ENCODE measurements at places on chromosomes 5 and 9. TPM values are rescaled to one million over a fixed set of nuclear protein-coding genes. Genes with fewer than 3 reads are reported as not detected.

Gene ARL14EPL
- total RNA-seq = not detected

Gene TEK
- total RNA-seq = 4.0 TPM

Gene SLC6A7
- not detected for total RNA-seq

Gene PALM2AKAP2
- 3.5 TPM for total RNA-seq

GRCh38 chr5:179311091-179311470, 34.2 kb downstream of the ADAMTS2 start:
- no peak overlapping the region for H3K27ac ChIP-seq
- H3K36me3 ChIP-seq = no peaks in the 10 kb centered on the region
- no peaks in the 10 kb centered on the region for H3K27me3 ChIP-seq
- H3K4me3 ChIP-seq = no peak overlapping the region
- H3K4me1 ChIP-seq = peaks cover 3% of the 10 kb centered on the region
- peak; percentile 21 for DNase-seq

- H3K27me3 ChIP-seq = no peaks in the 10 kb centered on the region
- DNase-seq = no peak
- no peak overlapping the region for H3K4me3 ChIP-seq
- H3K27ac ChIP-seq = no peak overlapping the region
- no peaks in the 10 kb centered on the region for H3K4me1 ChIP-seq
Observed at GRCh38 chr5:92676215-92677165, 904.5 kb downstream of the NR2F1-AS1 start.

GRCh38 chr9:112505607-112506006, 19.0 kb downstream of the KIAA1958 start:
- no peak overlapping the region for H3K27ac ChIP-seq
- no peak overlapping the region for H3K4me3 ChIP-seq
- H3K27me3 ChIP-seq = no peaks in the 10 kb centered on the region
- H3K4me1 ChIP-seq = peaks cover 16% of the 10 kb centered on the region

DNA sequence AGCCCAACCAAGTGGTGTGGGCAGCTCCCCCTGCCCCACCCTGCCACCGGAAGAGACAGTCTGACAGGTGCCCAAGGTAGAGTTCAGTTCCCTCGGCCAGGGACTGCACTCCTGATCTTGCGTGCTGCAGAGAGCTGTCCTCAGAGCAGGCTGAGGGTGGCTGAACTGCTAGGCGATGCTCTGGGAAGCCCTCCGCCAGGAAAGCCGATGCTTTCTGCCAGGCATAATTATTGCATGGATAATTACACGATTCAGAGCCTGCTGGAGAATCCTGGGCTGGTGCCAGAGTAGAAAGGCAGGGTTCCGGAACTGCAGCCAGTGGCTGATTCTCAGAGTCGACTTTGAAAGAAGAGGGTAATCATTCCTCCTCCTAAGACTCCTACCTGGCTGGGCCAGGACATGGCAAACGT, 19.3 kb downstream of the KCNIP1 start:
- H3K27me3 ChIP-seq = no peaks in the 10 kb centered on the region
- H3K4me1 ChIP-seq = no peaks in the 10 kb centered on the region
- H3K27ac ChIP-seq = no peak overlapping the region
- no peaks in the 10 kb centered on the region for H3K36me3 ChIP-seq

GRCh38 chr5:149044453-149045088, 18.3 kb downstream of the SH3TC2 start:
- no peaks in the 10 kb centered on the region for H3K36me3 ChIP-seq
- H3K27me3 ChIP-seq = no peaks in the 10 kb centered on the region
- H3K27ac ChIP-seq = no peak overlapping the region
- H3K4me1 ChIP-seq = no peaks in the 10 kb centered on the region
- DNase-seq = no peak

DNA sequence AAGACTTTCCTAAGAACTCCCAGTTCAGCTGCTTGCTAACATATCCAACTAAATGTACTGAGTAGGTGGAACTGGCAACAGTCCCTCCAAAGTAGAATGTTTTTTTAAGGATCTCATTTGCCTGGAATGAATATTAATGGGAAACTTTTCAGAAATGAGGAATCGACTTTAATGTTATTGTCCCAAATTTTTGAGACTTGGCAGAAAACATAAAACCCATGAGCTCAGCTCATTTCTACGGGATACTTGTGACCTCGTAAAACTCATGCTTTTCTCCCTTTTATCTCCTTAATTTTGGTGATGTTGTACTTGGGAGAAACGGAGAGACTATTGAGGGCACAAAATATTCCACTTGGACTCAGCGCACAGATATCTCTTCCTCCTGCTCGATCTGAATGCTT, 296.8 kb downstream of the EBF1 start:
- peaks cover 12% of the 10 kb centered on the region for H3K4me1 ChIP-seq
- H3K36me3 ChIP-seq = no peaks in the 10 kb centered on the region
- no peak overlapping the region for H3K4me3 ChIP-seq
- no peak for DNase-seq
- H3K27ac ChIP-seq = peak overlapping the region; percentile 17

DNA sequence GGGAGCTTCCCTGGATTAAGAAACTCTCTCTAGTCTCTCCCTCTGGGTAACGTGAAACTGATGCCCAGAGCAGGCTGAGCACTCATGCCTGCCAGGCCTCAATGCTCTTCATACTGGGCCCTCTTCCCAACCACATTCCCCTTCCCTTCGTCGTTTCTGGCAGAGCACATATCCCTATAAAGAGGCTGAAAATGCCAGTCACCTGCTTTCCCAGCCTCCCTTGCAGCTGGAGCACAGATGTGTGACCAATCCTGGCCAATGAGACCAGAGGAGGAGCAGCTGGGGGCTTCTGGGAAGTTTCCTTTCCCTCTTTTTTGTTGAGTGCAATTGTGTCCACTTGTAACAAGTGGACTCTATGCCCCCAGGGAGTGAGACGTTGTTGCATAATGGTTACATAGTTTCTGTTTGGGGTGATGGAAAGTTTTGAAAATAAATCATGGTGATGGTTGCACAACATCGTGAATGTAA, 30.2 kb upstream of the SMIM23 start:
- no peak overlapping the region for H3K27ac ChIP-seq
- no peaks in the 10 kb centered on the region for H3K36me3 ChIP-seq
- H3K27me3 ChIP-seq = no peaks in the 10 kb centered on the region
- H3K4me3 ChIP-seq = no peak overlapping the region
- H3K4me1 ChIP-seq = no peaks in the 10 kb centered on the region

GRCh38 chr5:60256546-60256945, 363.0 kb upstream of the PDE4D start:
- no peak overlapping the region for H3K27ac ChIP-seq
- H3K4me1 ChIP-seq = no peaks in the 10 kb centered on the region
- no peak for DNase-seq
- no peaks in the 10 kb centered on the region for H3K36me3 ChIP-seq
- no peak overlapping the region for H3K4me3 ChIP-seq
